ENCODE measurements at places on chromosomes 5 and 9. TPM values are rescaled to one million over a fixed set of nuclear protein-coding genes. Genes with fewer than 3 reads are reported as not detected.

- H3K4me1 ChIP-seq: no peaks in the 10 kb centered on the region
- no peak overlapping the region for H3K27ac ChIP-seq
- no peaks in the 10 kb centered on the region for H3K36me3 ChIP-seq
- no peak overlapping the region for H3K4me3 ChIP-seq
- H3K27me3 ChIP-seq: peaks cover 12% of the 10 kb centered on the region
Measured at GRCh38 chr5:149153193-149153750, 12.0 kb downstream of the ABLIM3 start.

GRCh38 chr9:83617299-83617698, 5.6 kb upstream of the IDNK start:
- H3K4me3 ChIP-seq: no peak overlapping the region
- no peak overlapping the region for H3K27ac ChIP-seq
- peaks cover 8% of the 10 kb centered on the region for H3K27me3 ChIP-seq
- H3K4me1 ChIP-seq: peaks cover 7% of the 10 kb centered on the region
- H3K36me3 ChIP-seq: no peaks in the 10 kb centered on the region

- no peak overlapping the region for H3K4me3 ChIP-seq
- H3K4me1 ChIP-seq: no peaks in the 10 kb centered on the region
- no peaks in the 10 kb centered on the region for H3K36me3 ChIP-seq
Measured at GRCh38 chr5:163248871-163249270, 188.5 kb upstream of the CCNG1 start.

- H3K4me1 ChIP-seq: no peaks in the 10 kb centered on the region
- no peak overlapping the region for H3K4me3 ChIP-seq
- no peaks in the 10 kb centered on the region for H3K36me3 ChIP-seq
- H3K27ac ChIP-seq: no peak overlapping the region
- DNase-seq: no peak
Measured at GRCh38 chr9:16128003-16128402, 575.2 kb downstream of the CCDC171 start.

The PCDHAC1 gene
- not detected for total RNA-seq

- no peak overlapping the region for H3K4me3 ChIP-seq
- DNase-seq: no peak
- H3K36me3 ChIP-seq: no peaks in the 10 kb centered on the region
Measured at GRCh38 chr9:928363-929042, 48.0 kb upstream of the DMRT3 start.
